ENCODE measurements at places on chromosomes 13 and 19. TPM values are rescaled to one million over a fixed set of nuclear protein-coding genes. Genes with fewer than 3 reads are reported as not detected.

ZNF844 gene
- total RNA-seq = 14.3 TPM

IRGC gene
- not detected for total RNA-seq

KLHL26 gene
- total RNA-seq = 7.8 TPM

OR7C1 gene
- not detected for total RNA-seq

PIK3R2 gene
- total RNA-seq = 30.7 TPM

RYR1 gene
- total RNA-seq = 1.1 TPM

ONECUT3 gene
- total RNA-seq = not detected

TBXA2R gene
- 0.27 TPM for total RNA-seq

SHD gene
- total RNA-seq = 39.3 TPM

GGACT gene
- total RNA-seq = not detected

TNFSF11 gene
- not detected for total RNA-seq

DNA sequence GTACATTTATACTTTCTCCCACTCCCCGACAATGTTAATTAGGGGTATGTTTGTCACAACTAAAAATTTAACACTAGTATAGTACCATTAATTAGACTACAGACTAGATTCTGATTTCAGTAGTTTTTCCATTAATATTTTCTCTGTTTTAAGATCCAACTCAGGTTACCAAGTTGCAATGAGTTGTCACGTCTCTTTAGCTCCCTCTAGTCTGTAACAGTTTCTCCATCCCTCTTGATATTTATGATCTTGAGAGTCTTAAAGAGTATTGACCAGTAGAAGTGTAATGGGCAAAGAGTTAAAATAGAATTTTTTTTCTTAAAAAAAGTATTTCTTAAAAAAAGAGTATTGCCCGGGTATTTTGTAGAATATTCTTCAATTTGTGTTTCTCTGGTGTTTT, 598.1 kb downstream of the TBC1D4 start:
- no peak for DNase-seq

DNA sequence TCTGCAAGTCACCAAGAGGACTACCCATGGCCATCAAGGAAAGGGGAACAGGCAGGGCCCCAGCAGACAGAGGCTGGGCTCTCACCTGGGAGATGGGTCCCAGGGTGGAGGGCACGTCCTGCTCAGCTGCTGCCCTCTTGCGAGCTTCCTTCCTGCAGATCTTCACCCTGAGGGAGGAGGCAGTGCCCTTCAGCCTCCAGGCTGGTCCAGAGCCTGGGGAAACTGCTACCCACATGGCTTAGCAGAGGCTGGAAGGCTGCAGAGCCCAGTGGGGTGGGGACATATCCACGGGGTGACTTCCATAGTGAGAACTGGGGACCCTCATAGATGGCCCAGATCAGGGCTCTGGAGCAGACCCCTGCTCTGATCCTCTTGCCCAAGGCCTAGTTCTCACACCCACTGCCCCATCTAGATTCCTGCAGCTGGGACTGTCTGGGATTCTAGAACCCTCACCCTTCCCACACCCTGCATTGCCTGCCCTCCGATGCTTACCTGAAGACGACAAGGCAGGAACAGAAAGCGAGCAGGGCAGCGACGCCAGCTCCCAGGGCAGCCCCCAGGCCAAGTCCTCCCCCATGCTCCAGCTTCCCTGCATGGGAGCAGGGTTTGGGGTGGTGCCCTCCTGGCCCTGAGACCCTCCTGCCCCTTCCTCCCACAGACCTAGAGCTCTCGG, 9.0 kb downstream of the SIGLEC11 start:
- no peak for DNase-seq

DNA sequence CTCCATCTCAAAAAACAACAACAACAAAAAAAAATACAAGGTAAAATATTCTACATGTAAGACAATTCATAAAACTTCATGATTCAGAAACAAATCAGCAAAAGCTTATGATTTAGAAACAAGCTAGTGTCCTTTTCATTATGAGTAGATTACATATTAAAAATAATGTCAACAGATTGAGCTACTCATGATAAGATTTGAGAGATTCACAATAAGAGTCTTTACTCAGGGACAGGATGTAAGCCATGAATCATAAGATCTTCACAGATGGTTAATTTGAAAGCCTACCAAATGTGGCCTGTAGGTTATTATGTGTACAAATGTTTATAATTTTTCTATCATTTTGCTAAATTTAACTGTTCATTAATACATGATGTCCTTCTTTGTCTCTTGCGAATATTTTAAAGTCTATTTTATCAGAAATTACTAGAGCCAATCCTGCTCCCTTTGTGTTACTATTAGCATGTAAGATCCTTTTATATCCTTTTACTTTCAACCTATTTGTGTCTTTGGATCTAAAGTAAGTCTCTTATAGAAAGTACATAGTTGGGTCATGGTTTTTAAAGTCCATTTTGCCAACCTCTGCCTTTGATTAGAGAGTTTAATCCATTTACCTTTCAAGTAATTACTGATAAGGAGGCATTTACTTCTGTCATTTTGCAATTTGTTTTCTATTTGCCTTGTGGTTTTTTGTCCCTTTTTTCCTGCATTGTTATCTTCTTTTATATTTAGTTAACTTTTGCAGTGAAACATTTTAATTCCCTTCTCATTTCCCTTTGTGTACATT, 68.3 kb upstream of the RXFP2 start:
- DNase-seq = no peak

- no peak for DNase-seq
Measured at GRCh38 chr19:33161201-33161600, 29.3 kb downstream of the WDR88 start.

GRCh38 chr19:46065486-46066071, 24.8 kb upstream of the IGFL4 start:
- DNase-seq = no peak

DNA sequence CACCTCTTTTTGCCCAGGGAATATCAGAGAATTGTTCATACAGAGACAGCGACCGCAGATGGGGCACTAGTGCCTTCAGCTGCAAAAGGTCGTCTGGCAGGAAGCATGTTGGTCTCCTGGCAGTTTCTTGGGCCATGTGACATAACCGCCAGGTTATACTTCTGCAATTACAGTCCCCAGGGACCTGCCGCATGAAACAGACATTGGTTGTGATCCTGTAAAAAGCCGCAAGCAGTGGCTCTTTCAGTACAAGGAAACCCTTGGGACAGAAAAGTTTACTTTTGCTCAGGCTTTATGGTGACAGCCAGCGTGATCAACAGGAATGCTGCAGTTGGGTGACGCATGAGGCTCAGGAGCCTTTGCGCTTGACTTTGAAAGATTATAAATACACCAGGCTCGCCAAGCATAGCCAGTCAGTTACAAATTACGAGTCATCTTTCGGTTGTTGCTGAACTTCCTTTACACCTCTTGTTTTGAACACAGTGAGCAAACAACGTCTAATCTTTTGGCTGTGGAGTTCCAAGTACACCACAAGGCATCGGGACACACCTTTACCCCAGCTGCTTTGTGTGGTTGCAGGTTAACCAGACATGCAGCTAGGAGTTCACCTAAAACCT, 50.5 kb upstream of the UBE2L5 start:
- peak; percentile 75 for DNase-seq

DNA sequence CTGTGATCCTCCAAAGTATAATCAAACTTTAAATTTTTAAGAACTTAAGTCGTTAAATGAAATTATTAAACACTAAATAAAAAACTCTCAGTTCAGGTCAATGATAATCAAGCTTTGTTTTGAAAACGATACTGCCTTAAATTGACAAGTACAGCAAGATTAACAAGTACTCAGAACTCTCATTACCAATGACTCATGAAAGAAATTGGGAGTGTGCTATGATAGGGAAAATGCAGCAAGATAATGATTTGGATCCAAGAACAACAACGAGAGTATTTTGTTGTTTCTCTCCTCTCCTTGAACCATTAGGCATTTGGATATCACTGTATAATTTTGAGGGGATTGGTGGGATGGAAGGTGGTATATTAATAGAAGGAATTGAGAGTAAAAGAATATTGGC, 10.2 kb downstream of the N4BP2L2 start:
- DNase-seq = no peak

GRCh38 chr19:927351-927779, 1.5 kb downstream of the ARID3A start:
- DNase-seq = no peak

- peak; percentile 57 for DNase-seq
Measured at GRCh38 chr19:38869160-38869835, 8.8 kb downstream of the RINL start.

DNA sequence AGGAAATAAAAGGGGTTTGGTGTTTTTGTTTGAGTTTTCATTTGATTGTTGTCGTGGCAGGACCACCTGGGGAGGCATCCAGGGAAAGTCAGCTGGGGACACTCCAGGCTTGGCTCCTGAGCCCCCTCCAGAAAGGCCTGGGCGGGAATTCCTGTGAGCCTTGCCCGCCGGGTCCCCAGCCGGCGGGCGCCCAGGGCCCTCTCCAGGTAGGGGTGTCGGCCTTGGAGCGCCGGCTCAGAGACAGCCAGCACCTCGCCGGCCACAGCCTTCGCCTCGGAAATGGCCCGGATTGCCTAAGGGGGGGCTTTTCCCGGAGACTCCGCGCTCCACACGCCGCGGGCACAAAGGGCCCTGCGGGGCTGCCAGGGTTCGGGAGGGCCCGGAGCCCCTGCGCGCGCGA, 125.0 kb downstream of the TNFRSF19 start:
- no peak for DNase-seq

- no peak for DNase-seq
Measured at GRCh38 chr19:43804432-43804831, 2.2 kb upstream of the LYPD5 start.

- DNase-seq = peak; percentile 53
Measured at GRCh38 chr19:2607712-2608601, 94.5 kb downstream of the GNG7 start.

DNA sequence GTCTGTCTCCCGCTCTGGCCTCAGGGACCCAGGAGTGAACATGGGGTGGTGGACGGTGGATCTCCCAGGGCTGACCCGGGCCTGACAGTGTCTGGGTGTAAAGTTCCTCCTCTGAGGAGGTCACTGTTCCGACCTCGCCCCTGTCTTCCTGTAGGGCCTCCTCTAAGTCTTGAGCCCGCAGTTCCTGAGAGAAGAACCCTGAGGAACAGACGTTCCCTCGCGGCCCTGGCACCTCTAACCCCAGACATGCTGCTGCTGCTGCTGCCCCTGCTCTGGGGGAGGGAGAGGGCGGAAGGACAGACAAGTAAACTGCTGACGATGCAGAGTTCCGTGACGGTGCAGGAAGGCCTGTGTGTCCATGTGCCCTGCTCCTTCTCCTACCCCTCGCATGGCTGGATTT, at the start of gene SIGLEC9:
TSS of gene SIGLEC9 (plus strand) at position 178 of the 400 bp plus-strand sequence. CDS start at position 247, 69 bp downstream.
- DNase-seq = peak; percentile 35

GRCh38 chr19:8242211-8242821, 33.1 kb downstream of the CERS4 start:
- DNase-seq = no peak

DNA sequence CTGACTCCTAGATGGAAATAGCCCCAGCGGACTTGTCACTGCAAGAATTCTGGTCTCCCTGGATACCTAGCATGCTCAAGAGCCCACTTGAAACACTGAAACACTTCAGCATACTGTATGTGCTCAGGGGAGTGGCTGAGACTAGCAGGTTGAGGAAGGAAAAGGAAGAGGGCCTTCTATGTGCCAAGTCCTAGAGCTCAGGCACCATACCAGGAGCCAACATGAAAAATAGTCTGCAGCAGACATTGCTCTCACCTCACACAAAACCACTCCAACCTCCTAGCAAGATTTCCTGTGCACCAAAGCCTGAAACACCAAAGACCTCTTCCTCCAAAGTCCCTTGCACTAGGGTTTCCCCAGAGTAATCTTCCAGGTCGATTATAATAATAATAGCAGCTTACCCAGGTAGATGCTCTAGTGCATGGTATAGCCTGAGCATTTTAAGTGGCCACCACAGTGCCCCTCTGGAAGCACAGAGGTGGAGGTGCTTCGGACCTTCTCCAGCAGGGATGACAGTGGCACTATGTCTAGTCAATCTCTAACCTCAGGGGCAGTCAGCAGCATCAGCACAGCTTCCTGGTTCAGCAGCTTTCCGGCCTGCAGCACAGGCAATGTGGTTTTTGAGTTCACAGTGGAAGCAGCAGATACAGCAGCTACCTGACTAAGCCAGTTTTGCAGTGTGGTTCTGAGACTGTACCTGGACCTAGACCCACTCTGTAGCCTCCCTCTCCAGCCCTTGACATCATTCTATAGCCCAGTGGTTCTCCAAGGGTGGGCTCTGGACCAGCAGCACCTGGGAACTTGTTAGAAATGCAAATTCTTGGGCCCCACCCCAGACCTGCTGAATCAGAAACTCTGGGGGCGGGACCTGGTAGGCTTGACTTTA, 45.6 kb upstream of the UBE2L5 start:
- peak; percentile 67 for DNase-seq

DNA sequence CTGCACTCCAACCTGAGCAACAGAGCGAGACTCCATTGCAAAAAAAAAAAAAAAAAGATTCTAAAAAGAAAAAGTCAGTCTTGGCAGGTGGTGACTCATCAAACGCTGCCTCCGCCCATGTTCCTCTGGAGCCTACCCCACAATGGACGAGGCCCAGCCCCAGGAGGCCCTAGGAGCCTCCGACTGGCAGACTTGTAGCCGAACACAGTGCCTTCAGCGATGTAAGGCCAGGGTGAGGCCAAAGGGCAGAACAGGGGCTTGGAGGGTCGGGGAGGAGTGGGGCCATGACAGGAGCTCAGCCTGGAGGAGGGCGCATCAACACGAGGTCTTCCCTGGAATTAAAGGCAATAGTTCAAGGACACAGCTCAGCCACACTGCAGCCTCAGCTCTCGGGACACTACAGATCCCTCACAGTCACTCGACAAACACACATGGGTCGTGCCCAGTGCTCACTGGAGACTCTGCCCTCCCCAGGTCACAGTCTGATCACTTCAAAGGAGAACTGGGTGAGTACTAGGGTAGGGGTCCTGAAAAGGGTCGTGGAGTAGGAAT, 5.1 kb downstream of the USE1 start:
- DNase-seq = peak; percentile 52

- DNase-seq = no peak
Measured at GRCh38 chr19:7781157-7781556, 18.1 kb downstream of the CLEC4M start.

DNA sequence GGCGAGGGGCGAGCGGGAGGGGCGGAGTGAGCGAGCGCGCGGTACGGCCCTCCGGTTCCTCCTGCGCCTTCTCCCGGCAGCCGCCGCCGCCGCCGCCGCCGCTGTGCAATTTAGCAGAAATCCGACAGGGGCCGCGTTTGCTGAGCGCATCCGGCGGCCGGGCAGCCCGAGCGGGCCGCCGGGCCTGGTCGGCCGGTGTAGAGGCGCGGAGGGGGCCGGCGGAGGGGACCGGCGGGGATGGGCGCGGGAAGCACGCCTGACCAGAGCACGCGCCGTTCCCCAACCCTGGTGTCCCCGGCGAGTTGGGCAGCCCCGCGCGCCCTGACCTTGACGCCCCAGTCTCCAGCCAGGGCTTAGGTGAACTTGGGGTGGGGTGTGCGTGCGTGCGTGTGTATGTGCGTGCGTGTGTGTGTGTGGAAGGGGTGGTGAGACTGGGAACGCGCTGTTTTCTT, 144.5 kb upstream of the ZNF536 start:
- DNase-seq = peak; percentile 57

DNA sequence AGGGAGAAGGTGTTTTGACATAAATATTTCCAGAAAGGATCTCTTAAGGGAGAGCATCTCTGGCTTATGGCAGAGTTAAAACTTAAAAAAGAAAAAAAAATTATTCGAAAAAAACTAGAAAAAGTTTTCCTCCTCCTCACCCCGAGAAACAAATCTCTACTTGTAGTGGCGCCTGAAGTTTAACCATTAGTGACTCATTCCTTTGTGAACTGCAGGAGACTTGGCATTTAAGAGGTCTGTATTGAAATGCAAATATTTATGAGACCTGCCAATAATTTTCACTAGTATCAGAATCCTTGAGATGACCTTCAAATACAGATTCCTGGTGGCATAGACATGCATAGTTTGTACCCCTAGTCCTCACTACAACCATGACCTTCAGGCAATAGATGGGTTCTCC, 64.9 kb upstream of the MED4 start:
- DNase-seq = no peak

- DNase-seq = no peak
Measured at GRCh38 chr13:110366733-110367132, 59.6 kb downstream of the COL4A2 start.

Data from transverse colon (tissue), 4 donors.